Neural crest cell (in vitro differentiated cells): ENCODE measurements at places on chromosomes 3 and 15. TPM values are rescaled to one million over a fixed set of nuclear protein-coding genes. Genes with fewer than 3 reads are reported as not detected.

- no peak for DNase-seq
These were observed 186.2 kb upstream of the TBC1D5 start for GRCh38 chr3:17928502-17929145.

GRCh38 chr15:32849769-32850668 is 132.2 kb downstream of the GREM1 start:
- no peak for DNase-seq

DNA sequence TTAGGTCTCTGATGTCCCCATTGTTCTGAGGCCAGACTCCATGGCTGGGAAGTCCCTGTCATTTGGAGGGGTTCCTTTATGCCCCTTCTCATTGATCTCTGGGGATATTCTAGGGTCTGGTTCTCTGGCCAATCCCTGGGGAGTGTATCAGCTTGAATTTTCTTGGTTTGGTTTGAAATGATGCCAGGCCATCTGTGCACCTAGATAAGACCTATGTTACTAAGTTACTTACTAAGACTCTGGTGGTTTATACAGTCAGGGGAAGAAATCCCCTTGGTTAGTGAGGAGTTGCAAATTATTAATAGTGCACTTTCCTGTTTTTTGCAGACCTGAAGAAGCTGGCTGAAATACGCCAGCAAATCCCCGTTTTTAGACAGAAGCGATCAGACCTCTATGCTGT is 20.3 kb downstream of the NIT2 start:
- DNase-seq = no peak

TUSC7 gene
- total RNA-seq = not detected in 2 replicates

NTRK3 gene
- 1.1 and 2.3 TPM in 2 replicates for total RNA-seq

DNA sequence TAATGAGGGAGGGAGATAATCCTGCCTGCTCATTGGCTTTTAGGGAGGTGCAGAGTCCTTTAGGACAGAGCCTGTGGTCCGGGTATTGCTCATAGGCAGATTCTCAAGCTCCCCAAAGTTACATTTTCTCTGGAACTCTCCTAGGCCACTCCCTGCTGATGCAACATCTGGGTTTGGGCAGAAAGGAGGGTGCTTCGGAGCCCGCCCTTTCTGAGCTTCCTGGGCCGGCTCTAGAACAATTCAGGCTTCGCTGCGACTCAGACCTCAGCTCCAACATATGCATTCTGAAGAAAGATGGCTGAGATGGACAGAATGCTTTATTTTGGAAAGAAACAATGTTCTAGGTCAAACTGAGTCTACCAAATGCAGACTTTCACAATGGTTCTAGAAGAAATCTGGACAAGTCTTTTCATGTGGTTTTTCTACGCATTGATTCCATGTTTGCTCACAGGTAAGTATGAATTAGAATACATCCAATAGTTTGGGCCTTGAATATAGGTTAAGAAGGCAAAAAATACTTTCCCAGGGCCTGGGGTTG is at the start of gene IL20RB:
Gene IL20RB (plus strand): TSS at position 233 of the 538 bp plus-strand sequence. CDS start 131 bp downstream, at position 364.
- DNase-seq = no peak

GRCh38 chr15:96171853-96172296 is 158.6 kb upstream of the NR2F2 start:
- no peak for DNase-seq

DNA sequence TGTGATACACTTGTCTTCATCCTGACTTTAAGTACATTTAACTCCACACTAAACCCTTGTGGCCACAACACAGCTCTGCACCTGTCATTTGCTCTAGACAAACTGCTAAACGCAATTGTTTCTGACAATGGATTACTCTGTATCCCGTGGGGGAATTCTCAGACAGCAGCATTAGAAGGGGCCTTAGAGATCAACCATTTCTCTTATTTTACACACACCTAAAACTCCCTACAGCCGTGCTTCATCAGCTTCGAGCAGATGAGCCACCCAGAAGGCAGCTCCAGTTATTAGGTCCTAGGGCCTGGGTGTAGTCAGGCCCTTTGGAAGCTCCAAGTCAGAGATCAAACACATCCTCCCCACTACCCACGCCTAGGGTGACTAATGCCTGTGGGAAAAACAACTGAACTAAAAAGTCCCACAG is 1.3 kb upstream of the IL12A start:
- no peak for DNase-seq

GABRA5 gene
- 0.54 and 0.61 TPM in 2 replicates for total RNA-seq

DNA sequence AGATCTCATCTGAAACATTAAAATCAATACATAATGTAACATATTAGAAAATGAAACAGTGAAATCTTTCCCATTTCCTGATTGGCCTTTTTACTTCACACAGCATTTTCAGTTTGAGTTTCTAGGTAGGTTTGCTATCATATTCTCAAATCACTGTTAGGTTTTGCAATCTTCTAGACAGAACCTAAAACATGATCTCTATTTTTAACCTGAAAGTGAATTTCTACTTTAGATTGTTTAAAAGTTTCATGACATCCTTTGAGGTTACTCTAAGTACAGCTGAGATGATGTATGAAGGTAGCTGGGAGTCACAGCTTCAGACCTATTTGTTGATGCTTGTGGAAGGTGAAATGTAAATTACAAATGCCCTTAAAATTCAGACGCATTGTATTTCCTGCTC is 118.4 kb upstream of the GPR149 start:
- no peak for DNase-seq

- DNase-seq = no peak
These were observed 528.1 kb downstream of the FOXP1 start for GRCh38 chr3:71055257-71056001.

- DNase-seq = no peak
These were observed 61.1 kb downstream of the ST3GAL6 start for GRCh38 chr3:98824256-98824655.

DNA sequence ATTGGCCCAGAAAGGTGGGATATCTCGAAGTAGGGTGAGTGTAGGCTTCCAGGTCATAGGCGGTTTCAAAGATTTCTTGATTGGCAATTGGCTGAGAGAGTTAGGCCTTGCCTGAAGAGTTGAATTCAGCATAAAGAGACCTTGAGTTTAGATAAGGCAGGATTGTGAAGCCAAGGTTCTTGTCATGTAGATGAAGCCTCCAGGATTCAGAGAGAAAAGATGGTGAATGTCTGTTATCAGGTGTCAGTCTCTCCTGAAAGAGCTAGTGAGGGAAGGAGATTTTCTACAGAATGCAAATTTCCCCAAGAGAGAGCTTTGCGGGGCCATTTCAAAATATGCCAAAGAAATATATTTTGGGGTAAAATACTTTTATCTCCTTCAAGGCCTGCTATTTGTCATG is 217.0 kb upstream of the TLE3 start:
- DNase-seq = no peak

GRCh38 chr3:53823956-53824657 is 22.1 kb downstream of the CHDH start:
- no peak for DNase-seq

- no peak for DNase-seq
These were observed 29.2 kb upstream of the CYP11A1 start for GRCh38 chr15:74396445-74397238.

GRCh38 chr3:5441401-5441800 is 253.9 kb downstream of the EDEM1 start:
- no peak for DNase-seq

DNA sequence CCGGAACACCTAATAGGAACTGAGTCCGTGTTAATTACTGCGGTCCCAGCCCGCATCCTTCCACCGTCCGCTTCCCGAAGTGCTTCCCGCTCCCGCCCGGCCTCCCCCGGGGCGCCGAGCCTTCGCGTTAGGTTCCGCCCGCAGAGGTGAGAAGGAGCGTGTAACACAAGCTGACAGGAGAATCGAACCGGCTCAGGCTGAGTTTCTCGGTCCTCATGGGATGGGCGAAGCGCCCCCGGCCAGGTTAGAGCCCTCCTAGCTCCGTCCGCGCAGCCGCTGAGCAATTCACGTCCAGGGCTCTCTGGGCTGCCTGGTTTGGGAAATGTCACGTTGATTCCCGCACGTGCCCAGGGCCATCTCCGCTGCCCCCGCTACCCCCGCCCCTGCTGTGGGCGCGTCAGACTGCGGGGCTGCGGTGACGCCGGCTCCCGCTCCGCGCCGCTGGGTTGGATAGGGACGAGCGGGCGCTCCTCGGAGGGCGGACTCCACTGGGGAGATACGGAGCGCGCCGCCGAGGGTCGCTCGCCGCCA is 954 bp downstream of the CLDN11 start:
- peak; percentile 29 for DNase-seq

DNA sequence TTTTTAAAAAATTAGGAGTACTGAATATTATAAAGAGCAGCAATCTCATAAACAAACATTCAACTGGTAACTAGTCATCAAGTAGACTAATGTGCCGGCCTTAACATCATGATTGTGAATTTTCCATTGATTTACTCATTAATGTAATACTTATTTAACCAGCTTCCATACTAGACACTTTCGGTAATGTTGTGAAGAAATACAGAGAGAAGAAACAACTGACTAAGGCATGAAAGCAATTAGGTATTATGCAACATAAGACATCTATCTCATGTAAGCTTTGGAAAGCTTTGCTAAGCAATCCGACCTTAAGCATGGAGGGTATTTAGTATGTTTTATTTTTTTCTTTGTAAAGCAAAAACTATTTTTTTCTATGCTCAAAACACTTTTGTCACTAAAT is 108.0 kb downstream of the IL1RAP start:
- no peak for DNase-seq
